ENCODE measurements at places on chromosomes 1 and 21.
A peak's percentile ranks its signal among the peaks of the same experiment; 100 is the strongest.

- no peak for DNase-seq
These were observed 39.6 kb upstream of the KANK4 start for GRCh38 chr1:62358665-62359373.

- DNase-seq, result no peak
These were observed 175.7 kb downstream of the PSMG1 start for GRCh38 chr21:39007532-39007931.

DNA sequence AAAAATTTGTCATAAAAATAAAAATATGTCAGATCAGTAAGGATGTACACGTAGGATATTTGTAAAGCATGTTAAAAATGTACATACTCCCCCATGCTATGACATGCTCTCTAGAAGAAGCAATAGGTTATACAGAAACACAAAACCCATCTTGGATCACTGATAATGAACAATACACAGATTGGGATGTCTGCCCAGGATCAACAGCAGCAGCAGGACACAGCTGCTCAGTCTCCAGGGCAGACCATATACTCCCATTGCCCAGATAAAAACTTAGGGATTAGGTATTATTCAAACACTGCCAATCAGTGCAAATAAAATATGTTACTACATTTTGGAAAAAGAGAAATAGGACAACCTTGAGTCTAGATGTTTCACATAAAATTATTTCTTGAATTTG is 39.0 kb downstream of the DAB1 start:
- DNase-seq, result no peak

DNA sequence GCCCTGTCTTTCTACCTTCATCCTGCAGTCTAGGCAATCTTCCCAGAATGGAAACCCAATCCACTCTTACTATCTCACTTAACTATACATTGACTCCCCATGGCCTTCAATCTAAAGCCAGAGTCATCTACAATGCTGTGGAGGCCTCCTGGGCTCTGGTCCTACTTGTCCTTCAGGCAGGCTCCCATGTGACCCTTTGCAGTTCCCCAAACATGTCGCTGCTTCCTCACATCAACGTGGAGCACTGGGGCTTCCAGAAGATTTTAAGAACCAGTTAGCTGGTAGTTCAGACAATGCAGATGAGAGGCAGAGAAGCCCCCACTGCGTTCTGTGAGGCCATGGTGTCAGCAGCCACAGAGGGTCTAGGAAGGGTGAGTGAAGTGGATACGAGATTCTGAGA is 18.6 kb downstream of the LYPD8 start:
- no peak for DNase-seq

GRCh38 chr1:209384710-209385550 is 198.6 kb upstream of the CAMK1G start:
- no peak for DNase-seq

DNA sequence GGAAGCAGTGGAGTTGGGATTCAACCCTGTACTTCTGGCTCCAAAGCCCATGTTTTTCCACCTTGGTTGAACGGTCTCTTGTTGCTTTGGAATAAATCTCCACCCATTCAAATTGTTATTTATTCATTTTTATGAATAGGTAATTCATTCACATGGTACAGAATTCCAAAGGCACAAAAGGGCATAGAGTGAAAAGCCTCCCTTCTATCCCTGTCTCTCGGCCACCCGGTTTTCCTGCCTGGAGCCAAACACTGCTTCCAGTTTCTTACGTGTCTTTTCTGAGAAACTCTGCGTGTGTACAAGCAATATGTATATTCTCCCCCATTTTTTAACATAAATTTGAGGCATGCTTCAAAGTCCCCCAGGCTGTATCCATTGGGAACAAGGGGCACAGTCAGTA is 3.9 kb downstream of the EXTL1 start:
- DNase-seq, result no peak

- DNase-seq, result no peak
These were observed 39.1 kb upstream of the CDC42BPA start for GRCh38 chr1:227357171-227357926.

DNA sequence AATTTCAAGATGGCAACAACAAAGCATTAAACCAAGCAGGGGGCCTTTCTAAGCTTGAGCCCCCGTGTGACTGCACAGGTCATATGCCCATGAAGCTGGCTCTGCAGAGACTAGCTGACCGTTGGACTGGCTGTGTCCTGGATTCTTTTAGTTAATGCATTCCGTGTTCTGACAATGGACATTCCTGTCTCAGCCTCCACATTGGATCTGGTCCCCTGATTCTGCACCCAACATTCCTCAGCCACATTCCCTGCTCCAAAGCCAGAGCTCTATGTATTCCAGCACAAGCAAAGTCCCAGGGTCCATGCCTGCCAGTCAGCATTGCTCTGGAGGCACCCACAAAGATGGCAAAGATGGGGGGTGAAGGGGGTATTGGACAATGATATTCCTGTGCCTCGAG is 5.1 kb upstream of the NAV1 start:
- DNase-seq, result no peak

DNA sequence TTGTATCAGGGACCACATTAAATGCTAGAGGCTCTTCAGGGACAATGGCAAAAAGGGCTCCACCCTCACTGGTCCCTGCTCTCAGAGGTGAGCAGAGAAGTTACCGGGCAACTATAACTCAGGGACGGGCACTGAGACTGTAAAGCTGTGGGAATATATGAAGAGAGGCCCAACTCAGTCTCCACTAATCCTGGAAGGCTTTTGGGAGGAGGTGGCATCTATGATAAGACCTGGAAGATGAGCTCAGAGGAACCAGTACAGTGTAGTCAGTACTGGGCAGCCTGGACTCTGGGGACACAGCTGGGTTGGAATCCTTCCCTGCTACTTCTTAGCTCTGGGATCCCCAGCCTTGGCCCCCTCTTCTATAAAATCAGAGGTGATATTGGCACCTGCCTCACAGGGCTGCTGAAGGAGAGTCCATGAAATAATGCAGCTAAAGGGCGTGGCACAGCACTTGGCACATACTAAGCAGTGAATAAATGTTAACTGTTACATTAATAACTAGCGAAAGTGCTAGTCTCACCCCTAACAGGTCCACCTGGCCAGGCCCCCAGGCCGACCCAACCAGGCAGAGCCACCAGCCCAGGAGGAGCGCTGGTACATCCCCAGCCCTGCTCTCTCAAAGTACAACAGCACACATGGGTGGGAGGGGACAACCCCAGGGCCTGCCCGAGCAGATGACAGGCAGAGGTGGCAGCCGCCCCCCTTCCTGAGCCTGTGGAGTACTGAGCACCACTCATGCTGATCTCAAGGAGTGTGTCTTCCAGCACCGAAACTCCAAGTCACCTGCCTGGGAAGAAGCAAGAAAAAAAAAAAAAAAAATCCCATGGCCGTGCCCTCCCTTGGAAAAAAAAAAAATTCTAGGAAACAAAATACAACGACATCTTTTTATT is 62.7 kb downstream of the CASZ1 start:
- no peak for DNase-seq

GRCh38 chr21:33966324-33966949 is 50.8 kb upstream of the ATP5PO start:
- no peak for DNase-seq

DNA sequence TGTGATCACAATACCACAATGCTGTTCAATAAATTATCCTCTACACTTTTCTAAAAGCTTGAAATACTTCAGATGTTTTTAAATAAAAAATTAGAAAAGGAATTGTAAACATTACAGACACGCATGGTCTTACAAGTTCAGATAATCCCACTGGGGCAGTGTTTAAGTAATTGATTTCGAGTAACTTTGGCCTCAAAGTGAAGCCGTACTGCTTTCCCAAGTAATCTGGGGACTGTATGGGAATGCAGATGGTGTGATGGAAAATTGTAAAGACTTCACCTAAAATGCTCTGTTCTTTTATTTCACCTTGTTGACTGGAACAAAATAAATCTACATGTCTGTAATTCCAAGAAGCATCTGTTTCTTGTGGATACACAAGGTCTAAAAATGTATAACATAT is 401.7 kb upstream of the LYPLAL1 start:
- DNase-seq, result no peak

GRCh38 chr1:160711602-160712311 is at the start of gene CD48:
Gene CD48 (minus strand): TSS chr1:160711822. CDS start chr1:160711763, 59 bp downstream.
- no peak for DNase-seq

GRCh38 chr1:190129366-190129765 is 348.3 kb downstream of the BRINP3 start:
- no peak for DNase-seq

DNA sequence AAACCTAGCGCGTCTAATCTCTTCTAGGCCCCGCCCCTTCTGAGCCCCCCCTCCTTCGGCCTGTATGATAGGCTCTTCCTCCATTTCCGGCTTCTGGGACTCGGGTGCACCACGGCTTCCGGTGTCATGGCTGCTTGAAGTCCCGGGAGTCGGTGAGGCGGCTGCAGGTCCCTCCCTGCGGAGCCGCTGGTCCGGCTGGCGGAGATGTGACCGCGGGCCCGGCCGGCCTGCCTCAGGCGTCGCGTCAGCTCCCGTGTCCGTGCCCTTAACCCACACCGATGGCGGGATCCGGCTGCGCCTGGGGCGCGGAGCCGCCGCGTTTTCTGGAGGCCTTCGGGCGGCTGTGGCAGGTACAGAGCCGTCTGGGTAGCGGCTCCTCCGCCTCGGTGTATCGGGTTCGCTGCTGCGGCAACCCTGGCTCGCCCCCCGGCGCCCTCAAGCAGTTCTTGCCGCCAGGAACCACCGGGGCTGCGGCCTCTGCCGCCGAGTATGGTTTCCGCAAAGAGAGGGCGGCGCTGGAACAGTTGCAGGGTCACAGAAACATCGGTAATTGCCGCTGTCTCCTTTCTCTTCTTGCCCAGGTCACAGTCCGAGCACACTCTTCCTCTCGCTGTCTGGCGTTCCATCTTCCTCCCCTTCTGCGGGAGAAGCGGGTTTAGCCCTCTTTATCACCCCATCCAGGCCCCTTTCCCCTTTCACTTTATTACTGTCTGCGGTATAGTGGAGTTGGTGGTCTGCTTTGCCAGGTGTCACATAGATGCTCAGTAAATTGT is at the start of gene UHMK1:
Gene UHMK1 (plus strand): TSS at position 96 of the 773 bp plus-strand sequence. CDS start 183 bp downstream, at position 279.
- DNase-seq, result peak; percentile 93

DNA sequence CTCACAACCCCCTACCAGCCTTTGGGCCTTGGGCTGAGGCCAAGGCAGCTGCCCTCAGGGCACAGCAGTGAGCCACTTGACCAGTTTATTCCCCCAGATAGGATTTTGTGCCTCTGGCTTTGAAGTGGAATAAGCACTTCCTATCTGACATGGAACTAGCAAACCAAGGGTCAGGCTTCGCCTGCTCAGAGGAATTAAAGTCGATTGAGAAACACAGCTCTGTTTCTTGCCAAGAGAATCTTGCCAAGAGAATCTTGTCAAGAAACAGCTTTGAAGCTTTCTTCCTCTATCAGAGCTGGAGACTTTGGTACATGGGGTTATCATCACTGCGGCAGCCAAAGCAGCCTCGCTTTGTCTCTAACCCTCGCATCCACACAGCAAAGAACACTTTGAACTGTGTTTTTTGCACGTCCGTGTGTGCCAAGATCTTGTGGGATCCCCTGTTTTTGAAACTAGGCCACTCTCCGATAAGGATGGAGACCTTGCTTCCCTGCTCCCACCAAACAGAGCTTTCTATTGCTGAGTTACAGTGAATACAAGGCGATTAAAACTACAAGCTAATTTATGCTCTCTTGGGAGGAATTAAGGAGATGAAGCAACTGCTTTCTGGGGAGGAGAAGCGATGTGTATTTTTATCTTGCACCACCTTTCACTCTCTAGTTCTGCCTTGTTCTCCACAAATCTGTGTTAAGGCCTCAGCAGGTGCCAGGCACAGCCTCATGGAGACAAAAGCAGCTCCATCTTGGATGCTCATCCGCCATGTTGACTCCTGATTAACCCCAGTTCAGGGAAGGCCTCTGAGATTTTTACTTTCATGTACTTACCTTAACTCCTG is 67.3 kb downstream of the RHOU start:
- DNase-seq, result no peak

- DNase-seq, result no peak
These were observed 67.5 kb upstream of the VAMP3 start for GRCh38 chr1:7703321-7704213.

GRCh38 chr1:42264511-42265190 is 70.4 kb downstream of the FOXJ3 start:
- no peak for DNase-seq

DNA sequence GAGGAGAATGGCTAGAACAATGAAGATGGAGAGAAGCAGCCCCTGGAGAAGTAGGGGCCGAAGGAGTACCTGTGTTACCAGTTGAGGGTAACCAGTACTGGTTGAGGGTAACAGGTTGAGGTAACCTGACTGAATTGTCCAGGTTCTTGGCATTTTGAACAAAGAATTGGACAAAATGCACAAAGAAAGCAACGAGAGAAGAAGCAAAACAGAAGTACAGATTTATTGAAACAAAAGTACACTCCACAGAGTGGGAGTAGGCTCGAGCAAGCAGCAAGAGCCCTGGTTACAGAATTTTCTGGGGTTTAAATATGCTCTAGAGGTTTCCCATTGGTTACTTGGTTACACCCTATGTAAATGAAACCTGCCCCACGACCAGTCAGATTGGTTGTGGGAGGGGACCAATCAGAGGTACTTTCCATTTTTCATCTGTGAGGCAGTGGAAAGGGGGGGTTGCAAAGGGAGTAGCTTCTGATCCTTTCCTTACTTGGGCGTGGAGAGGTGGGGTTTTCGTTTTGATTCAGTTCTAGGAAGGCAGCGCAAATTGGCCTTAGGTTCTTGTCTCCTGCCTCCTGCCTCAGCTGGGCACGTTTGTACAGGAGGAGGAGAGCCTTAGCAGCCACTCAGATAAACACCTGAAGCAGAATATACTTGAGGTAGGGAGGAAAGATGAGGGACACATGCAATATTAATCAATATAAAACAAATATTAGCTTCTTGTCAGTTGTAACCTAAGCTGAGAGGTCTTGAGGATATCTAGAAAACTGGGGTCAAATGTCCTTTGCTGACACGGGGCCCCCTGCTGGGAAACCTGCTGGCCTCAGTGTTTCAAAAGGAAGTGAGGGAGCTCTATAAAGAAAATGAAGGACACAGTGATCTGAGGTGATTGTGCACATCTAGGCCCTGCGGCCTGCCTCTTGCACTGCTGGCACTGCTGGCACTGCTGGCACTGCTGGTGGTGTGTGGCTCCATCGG is 14.3 kb upstream of the LSM10 start:
- DNase-seq, result no peak

DNA sequence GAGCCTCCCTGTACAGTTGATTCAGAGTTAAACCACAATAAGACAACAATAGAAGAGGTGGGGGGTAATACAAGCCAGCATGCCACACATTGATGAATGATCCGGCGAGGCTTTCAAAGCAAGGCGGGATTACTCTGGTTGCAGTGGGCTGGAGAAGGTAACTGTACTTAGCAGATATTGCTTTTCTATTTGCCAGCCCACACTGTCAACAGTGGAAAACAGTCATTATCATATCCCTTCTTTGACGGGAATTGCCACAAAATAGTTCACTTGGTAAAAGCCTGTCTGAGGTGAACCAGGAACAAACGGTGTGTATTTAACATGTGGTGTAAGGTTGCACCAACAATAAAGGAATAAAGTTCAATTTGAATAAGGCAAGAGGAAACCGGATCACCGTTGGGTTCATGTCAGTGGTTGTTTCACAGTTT is 5.8 kb upstream of the KCNJ15 start:
- DNase-seq, result no peak

GRCh38 chr1:68293122-68293521 is 60.8 kb upstream of the WLS start:
- no peak for DNase-seq

Data from occipital lobe (tissue), 3 donors.